HT-29 (cell line): ENCODE measurements at places on chromosomes 16 and 17.

- DNase-seq, result no peak
Observed at GRCh38 chr16:82990155-82990554, 363.4 kb downstream of the CDH13 start.

GRCh38 chr17:21129023-21129681, 2.4 kb downstream of the DHRS7B start:
- peak; percentile 28 for DNase-seq

GRCh38 chr17:74631468-74632450, 8.2 kb upstream of the CD300E start:
- DNase-seq, result no peak

DNA sequence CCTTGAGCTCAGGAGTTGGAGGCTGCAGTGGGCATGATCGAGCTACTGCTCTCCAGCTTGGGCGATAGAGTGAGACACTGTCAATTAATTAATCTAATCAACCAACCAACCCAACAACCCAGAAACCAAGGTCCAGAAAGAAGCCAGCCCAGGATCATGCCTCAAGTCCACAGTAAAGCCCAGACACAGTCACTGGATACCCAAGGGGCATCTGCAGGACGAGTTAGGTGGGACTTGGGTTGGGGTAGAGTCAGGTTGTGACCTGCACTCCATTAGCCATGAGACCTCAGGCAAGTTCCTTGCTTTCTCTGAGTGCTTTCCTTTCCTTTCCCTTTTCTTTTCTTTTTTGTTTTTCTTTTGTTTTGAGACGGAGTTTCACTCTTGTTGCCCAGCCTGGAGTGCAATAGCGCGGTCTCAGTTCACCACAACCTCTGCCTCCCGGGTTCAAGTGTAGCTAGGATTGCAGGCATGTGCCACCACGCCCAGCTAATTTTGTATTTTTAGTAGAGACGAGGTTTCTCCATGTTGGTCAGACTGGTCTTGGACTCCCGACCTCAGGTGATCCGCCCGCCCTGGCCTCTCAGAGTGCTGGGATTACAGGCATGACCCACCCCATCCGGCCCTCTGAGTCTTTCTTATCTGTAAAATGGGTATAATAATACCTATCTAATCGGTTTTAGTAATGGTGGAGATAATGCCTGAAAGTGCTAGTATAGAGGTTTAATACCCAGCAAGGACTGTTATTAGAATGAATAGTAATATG, 3.5 kb upstream of the HSD17B1 start:
- no peak for DNase-seq

DNA sequence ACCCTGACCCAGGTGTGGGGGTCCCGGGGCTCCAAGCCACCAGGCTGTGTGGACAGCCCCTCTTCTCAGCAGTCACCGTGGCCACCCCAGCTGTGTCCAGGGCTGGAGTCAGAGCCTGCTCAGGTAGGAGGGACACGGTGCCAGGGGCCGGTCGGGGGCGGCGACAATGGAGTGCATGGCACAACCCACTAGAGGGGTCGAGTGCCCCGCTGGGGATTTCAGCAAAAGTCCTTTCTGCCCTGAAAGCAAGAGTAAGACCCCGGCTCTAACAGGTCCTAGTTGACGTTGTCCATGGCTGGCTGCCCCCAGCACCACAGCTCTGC, 11.3 kb downstream of the UTS2R start:
- DNase-seq, result no peak

DNA sequence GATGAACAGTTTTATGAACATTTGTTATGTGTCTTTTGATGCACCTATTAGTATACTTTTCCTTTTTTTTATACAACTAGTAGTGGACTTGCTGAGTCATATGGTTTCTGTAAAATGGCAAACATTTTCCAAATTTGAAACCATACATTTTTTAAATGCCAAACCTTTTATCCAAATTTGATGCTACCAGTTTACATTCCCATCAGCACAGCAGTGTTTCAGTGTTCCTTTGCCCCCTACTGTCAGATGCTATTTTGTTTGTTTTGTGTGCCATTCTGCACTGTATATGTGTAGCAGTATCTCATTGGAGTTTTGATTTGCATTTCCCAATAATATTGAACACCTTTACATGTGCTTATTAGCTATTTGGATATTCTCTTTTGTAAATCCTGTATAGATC, 219.4 kb downstream of the TANC2 start:
- no peak for DNase-seq

GRCh38 chr17:31004160-31004559, 33.3 kb downstream of the RNF135 start:
- DNase-seq, result no peak

DNA sequence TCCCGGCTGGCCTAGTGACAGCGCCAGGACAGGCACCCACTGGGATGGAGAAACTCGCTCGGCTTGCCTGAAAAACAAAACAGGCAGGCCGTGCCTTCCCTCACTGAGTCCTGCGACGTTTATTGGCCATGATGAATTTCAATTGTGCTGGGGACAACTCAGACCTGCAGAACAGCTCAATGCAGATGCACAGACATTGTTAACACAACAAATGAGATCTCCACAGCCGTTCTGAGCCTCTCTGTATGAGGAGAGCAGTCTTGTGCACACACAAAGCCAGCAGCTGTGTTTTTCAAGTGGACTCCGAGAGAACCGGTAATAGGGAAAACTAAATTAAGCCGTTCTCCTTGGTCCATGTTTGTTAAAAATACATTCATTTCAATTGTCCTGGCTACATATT, 15.9 kb downstream of the SHISA6 start:
- DNase-seq, result no peak

GRCh38 chr17:42819939-42820535, 4.0 kb downstream of the BECN1 start:
- peak; percentile 78 for DNase-seq

GRCh38 chr17:21170809-21171208, 43.2 kb downstream of the TMEM11 start:
- DNase-seq, result no peak

- no peak for DNase-seq
Observed at GRCh38 chr17:82878527-82878926, 38.7 kb upstream of the ZNF750 start.

DNA sequence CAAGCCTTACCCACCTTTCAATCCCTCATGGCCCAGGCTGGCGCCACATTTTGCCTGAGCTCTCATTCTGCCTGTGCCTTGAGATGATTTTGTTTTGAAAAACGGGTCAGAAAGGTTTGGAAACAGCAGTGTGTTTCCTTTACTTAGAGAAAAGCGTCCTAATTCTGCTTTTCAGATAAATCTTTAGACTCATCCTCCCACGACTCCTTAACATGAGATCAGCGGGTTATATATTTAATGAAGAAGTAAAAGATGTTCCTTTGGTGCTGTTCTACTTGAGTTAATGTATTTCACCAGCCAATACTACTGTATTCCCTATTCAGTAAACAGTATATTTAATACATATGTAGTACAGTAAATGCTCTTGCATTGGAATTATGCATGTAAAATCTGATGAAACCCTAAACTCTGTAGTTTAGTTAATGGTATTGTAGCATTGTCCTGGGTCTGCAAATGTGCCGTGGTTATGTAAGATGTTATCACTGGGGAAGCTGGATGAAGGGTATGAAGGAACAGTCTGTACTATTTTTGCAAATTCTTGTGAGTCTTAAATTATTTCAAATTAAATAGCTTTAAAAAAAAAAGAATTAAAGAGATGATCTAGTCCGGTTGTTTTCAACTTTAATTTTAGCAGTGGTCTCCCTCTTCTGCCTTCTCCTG, 199.4 kb upstream of the CACNG5 start:
- DNase-seq, result no peak

DNA sequence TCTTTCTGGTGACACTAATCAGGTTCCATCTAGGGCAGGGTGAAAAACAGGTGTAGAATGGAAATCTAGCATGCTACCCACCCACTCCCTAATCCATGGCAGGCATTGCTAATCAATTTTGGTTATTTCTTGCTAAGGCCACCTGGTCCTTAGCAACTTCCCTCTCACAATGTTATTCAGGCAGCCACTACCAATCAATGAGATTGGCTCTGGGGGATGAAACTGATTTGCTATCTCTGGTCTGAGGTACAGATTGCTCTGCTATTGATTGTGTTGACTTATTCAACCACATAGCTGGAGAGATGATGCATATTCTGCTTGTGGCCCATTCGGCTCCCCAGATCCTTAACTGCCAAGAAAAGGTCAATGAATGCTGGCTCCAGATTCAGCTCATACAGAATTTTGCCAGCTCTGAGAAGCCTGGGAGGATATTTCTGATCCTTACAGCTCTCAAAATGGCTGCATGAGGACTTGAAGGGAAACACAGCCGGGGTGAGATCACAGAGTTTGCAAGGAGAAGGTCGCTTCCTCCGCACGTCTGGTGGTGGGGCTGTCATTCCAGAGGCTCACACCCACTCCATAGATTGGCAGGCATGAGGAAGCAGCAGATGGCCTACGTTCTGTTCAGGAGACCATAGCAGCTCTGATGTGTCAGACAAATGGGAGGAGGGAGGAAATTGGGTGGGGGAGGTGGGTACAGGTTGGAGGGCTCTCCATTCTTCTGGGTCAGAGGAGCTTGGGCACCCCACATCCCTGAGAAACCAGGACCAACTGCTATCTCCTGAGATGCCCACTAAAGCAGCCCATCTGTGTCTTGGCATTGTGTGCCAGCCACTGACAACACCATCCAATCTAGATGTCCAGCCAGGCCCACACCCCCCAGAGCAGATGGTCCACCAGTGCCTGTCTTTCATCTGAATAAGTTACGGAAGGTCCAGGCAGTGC, 22.3 kb downstream of the SEZ6 start:
- no peak for DNase-seq

- no peak for DNase-seq
Observed at GRCh38 chr16:68379472-68380347, 68.6 kb downstream of the SMPD3 start.

GRCh38 chr17:58480090-58480489, 8.1 kb downstream of the HSF5 start:
- DNase-seq, result no peak
